ENCODE measurements at places on chromosomes 3 and 15.

DNA sequence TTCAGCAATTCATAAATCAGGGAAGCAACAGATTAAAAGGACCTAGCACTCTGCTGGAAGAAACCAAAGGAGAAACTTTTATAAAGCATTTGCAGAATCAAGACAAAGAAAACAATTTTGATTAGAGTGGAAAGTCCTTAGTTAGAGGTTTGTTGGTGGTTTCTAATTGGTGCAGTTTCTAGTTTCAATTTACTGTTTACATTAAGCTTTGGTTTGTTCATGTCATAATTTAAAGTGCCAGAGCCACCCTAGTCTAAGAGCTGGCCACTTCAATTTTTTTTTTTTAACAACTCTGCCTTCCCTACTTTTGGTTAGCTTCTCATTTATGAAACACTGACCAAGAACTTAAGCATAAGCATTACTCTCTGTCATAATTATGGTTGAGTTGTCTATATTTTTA is 1428.2 kb upstream of the GBE1 start:
- no peak for DNase-seq

- DNase-seq, result peak; percentile 53
Measured at GRCh38 chr15:89828281-89829145, 13.9 kb upstream of the ANPEP start.

DNA sequence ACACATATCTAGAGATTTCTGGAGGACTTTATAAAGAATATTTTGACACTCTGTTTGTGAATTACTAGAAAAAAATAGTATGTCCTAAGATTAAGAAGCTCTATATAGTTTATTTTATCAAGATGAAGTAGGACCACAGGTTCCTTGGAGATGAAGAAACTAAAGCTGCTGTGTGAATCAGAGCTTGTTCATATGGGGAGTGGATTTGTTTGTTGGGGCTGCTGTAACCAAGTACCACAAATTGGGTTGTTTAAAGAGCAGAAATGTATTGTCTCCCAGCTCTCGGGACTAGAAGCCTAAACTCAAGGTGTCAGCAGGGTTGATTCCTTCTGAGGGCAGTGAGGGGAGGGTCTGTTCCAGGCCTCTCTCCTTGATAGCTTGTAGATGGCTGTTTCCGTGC is 270.6 kb upstream of the UMPS start:
- DNase-seq, result no peak

DNA sequence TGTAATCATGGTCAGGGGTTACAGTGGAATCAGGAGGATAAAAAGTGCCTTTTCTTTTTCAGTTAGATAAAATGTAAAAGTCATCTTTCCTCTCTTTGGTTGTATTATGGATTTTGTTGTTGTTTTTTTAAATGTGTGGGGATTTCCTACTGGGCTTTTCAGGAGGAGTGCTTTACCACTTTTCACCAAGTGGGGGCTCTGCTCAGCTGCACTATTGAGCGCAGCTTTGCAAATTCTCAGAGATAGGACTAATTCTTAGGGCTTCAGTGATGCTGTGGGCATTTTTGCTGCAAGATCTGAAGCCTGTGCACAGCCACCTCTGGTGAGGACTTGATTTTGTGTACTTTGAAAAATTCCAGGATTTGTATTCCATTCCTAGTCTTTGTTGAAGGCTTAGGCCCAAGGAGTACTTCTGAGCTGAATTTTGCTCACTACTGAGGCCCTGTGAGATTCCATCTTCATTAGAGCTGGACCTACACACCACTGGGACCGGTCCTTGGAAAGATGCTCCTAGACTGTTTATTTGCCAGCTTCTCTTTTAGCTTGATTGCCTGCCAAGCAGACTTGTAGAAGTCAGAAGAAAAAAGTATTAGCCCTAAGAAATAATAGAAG is 7.5 kb downstream of the GNB5 start:
- DNase-seq, result peak; percentile 35

GRCh38 chr3:122975924-122976293 is 51.7 kb downstream of the SEMA5B start:
- DNase-seq, result no peak

DNA sequence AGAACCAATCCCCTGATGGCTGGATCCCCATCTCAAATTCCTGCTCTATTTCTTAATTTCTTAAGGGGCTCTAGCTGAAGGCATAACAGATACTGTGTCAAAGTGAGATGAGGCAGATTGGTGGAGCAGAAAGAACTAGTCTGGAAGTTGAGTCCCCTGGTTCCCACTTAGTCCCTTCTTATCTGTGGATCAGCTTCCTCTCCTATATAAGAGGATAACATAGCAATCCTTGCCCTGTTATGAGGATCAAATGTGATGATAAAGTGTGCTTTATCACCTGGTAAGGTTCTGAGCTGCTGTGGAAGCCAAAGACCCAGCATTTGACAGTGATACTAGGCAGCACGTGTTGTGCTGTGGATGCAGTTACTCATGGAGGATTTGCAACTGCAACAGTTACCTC is 8.1 kb upstream of the SIN3A start:
- no peak for DNase-seq

GRCh38 chr15:37037071-37037655 is 63.2 kb downstream of the MEIS2 start:
- no peak for DNase-seq

DNA sequence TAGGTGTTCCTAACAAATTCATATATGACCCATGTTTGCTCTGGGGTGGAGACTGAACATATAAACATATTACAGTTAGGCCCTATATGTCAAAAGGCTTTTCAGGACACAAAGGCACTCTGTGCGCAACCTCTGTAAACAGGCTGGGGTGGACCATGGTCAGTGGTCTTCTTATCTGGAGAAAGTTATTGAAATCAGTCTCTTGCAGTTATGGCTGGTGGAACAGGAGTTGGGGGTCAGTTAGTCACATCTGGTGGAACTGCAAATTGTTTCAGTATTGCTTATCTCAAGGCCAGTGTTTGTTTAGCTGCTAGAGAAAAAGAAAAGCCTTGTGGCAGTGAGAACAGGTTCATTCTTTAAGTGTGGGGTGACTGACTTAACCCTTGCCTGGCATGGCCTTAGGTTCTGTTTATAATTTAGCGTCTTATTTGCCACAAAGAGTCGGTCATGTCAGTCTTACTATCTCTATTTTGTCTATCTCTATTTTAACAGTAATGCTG is 5.9 kb upstream of the GP9 start:
- DNase-seq, result no peak

- DNase-seq, result no peak
Measured at GRCh38 chr15:49178497-49178896, 8.4 kb downstream of the GALK2 start.

DNA sequence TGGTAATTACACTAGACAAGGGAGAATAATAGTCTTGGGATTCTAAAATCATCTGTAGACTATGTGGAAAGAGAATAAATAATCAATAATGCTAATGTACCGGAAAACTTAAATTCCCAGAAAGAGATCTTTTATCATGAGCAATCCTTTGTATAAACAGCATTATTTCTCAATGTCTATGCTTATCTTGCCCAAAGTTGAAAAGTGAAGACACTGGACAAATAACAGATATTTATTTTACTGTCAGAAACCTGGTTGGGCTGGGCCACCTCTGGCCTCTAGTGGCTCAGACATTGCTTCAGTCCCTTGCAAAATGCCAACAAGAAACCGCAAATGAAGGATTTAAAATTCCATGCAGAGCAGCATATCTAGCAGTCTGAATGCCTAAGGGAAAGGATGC is 409.9 kb downstream of the FHIT start:
- no peak for DNase-seq

- DNase-seq, result no peak
Measured at GRCh38 chr3:133884054-133884886, 11.4 kb downstream of the RAB6B start.

DNA sequence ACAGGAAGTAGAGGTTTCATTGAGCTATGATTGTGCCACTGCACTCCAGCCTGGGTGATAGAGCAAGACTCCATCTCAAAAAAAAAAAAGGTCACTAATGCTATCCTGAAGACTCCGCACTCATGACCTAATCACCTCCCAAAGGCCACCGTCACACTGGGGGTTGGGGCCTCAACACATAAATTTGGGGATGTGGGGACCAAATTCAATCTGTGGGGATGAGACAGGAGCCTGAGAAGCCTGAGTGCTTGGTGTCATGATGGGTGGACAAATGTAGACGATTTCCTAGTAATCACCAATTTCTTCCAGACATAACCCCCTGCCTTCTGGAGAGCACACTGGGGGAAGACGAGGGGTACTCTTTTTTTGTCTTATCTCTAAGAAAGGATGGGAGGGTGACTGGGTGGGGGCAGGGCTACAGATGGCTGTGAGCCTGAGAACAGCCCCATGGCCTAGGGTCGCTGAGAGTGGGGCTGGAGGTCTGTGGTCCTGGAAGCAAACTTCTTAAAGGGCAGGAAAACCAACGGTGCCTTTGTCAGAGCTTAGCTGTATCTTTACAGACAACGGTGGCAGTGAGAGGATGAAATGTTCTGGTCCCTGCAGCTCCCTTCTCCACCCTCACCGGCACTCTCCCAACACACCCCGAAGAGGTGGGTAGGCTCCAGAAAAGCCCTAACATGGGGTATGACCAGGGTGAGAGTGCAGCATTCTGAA is 16.6 kb upstream of the KLF13 start:
- DNase-seq, result no peak

DNA sequence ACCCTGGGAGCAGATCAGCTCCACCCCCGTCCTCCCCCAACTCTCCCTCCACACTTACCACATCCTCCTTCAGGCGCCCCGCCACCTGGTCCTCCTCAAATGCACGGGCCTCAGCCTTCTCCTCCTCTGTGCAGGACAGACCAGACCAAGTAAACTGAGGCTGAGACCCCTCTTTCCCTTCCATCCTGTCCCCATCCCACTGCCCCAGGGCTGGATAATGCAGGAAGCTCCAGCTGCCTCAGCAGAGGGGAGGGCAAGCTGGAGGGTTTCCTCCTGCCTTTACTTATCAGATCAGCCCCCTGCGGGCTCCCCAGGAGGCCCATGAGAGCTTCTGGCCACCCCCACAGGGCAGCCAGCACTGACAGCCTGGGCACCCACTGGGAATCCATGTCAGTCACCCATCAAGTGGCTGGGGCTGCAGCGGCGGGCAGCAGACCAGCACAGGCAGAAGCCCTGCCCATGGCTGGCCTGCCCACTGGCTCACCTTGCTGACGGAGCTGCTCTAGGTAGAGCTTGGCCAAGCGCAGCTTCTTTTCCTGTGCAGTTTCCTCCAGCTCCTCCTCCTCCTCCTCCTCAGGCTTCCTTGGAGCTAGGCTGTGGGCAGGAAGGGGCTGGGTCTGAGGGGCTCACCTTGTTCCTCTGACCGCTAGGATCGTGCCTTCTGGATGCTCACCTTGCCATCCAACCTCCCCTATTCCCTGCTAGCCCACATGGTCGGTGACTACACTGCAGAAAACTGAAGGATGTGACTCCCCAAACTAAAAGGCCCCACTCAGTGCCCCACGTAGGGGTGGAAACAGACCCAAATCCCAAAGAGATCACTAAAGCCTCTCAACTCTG is 3.9 kb downstream of the RRP9 start:
- no peak for DNase-seq

DNA sequence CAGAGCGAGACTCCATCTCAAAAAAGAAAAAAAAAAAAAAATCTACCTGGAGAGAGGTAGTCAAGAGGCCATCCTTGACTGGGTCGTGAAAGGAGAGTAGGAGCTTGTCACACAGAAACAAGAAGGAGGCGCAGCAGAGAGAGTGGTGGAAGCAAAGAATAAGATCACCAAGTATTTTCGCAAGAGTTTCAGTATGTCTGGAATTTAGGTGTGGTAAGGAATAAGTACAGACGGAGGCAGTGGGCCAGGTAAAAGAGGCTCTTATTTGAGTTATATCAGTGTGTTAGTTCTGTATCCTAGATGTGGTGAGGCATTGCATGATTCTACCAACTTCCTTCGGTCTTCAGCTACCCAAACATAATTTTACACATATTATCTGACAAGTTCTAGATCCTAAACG is 14.6 kb upstream of the ATP10A start:
- DNase-seq, result no peak

- DNase-seq, result no peak
Measured at GRCh38 chr3:135784557-135784956, 181.0 kb upstream of the PPP2R3A start.

- DNase-seq, result no peak
Measured at GRCh38 chr3:134965865-134966481, 170.9 kb downstream of the EPHB1 start.

- DNase-seq, result no peak
Measured at GRCh38 chr3:46987319-46987742, 7.9 kb downstream of the NBEAL2 start.

DNA sequence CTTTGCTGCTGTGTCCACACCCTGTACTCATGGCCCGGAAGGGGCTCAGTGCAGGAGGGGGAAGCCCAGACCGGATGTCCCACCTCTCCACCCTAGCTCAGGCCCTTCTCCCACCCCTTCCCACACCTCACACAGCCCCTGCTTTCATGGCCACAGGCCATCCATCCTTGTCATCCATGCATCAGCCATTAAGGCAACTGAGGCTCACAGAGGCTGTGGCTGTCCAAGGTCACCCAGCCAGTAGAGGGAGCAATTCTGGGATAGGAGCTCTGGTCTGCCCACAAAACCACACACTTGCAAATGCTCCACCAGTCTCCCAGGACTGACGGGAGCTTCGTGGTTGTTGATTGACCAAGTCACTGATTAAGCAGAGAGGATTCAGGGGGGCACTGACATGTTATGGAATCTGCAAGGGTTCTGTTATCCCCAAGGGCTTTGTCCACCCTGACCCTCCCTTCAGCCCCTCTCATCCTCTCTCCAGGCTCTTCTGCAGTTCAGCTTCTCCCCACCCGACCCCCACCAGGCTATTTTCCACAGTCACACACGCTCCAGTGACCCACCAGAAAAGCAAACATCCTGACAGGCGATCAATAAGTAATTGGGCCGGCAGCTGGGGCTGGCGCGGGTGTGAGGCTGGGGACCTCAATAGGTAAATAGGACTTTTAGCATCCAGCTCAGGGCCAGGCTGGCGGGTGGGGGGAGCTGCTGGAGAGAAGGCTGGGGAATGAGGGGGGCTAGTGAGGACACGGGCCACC is 15.1 kb downstream of the LINGO1 start:
- no peak for DNase-seq

DNA sequence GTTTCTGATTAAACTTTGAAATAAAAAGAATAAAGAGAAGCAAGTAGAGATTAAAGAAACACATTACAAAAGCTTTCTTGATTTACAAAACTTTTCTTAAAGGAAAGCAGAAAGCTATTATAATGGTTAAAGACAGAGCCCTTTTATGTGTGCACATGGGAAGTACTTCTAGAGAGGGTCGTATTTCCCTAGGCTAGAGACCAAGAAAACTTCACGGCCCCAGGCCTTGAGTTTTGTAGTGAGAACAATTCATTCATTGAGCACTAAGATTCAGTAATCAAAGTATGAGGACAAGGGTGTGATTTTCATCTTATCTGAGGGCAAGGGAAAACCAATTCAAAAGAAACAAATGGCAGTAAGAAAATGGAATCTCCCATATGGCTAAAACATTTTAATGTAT is 854.1 kb downstream of the ROBO1 start:
- no peak for DNase-seq
